CD4-positive, alpha-beta T cell (primary cell): ENCODE measurements at places on chromosomes 5 and 9.
A peak's percentile ranks its signal among the peaks of the same experiment; 100 is the strongest.

DNA sequence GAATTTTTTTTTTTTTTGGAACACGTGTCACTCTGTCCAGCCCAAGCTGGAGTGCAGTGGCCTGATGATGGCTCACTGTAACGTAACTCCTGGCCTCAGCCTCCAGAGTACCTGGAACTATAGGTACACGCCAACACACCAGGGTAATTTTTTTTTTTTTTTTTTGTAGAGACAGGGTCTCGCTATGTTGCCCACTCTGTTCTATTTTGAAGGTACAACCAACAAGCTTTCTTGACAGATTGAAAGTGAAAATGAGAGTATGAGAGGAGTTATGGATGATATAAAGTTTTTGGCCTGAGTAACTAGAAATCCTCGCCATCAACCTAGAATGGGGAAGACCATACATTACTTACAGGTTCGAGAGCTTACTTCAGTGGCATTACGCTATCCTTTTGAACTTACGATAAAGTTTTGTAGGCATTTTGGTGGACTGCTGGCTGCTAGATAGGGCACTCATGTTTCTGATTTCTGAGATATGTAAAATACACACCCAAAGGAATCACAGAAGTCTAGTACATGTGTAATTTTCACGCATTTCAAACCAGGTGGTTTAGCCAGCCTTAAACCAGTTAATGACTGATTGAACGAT is 806 bp upstream of the CDC42SE2 start:
- peaks cover 33% of the 10 kb centered on the region for H3K4me1 ChIP-seq
- no peaks in the 10 kb centered on the region for H3K27me3 ChIP-seq
- no peak for DNase-seq
- peaks cover 16% of the 10 kb centered on the region for H3K36me3 ChIP-seq

DNA sequence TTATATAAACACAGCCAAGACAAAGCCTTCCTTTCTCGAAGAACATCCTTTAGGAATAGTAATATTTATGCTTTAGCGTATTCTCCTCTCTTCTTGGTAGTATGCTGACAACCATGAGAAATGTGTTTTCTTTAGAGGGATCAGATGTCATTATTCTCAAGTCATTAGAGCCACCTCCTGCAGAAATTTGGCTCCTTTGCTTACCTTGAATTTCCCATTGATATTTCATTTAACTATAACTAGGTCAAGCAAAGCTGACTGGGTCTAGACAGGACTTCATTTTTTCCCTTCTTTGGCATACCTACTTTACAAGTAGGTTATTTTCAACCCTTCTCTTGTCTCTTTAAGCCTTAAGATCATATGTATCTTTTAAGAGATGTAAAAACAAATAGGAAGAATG is 50.3 kb downstream of the SPATA31D1 start:
- H3K4me1 ChIP-seq = no peaks in the 10 kb centered on the region
- DNase-seq = no peak

DNA sequence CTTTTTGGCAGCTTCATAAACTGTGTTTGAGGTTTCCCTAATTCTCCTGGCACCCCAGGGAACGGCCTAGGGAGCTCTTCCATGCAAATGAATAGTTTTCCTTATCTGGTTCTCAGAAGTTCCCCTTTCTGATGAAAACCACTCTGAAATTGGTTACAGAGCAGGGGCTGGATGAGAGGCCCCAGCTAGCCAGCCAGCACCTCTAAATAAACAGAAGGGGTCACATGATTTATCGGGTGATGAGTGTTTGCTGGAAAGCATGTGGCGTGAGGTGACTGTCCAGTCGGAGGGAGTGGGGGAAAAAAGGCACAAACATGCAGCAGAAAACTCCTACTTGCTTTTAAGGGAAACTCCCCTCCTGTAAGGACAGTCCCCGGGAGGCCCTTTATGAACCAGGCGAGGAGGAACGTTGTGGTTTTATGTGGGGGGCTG is 261.2 kb upstream of the ANKRD55 start:
- no peaks in the 10 kb centered on the region for H3K36me3 ChIP-seq
- H3K4me3 ChIP-seq = no peak overlapping the region
- no peak for DNase-seq
- peaks cover 18% of the 10 kb centered on the region for H3K4me1 ChIP-seq
- no peaks in the 10 kb centered on the region for H3K27me3 ChIP-seq

- DNase-seq = no peak
- peaks cover 30% of the 10 kb centered on the region for H3K36me3 ChIP-seq
- H3K4me1 ChIP-seq = no peaks in the 10 kb centered on the region
- no peak overlapping the region for H3K27ac ChIP-seq
- H3K4me3 ChIP-seq = no peak overlapping the region
Measured at GRCh38 chr5:76576996-76577395, 46.2 kb downstream of the F2RL2 start.

- no peaks in the 10 kb centered on the region for H3K27me3 ChIP-seq
- DNase-seq = peak; percentile 7
- no peaks in the 10 kb centered on the region for H3K36me3 ChIP-seq
Measured at GRCh38 chr5:128905568-128906110, 59.6 kb upstream of the SLC27A6 start.

GRCh38 chr5:126561908-126562307 is 33.1 kb downstream of the ALDH7A1 start:
- no peak overlapping the region for H3K4me3 ChIP-seq
- H3K27me3 ChIP-seq = no peaks in the 10 kb centered on the region
- H3K36me3 ChIP-seq = no peaks in the 10 kb centered on the region
- no peaks in the 10 kb centered on the region for H3K4me1 ChIP-seq
- no peak overlapping the region for H3K27ac ChIP-seq

GRCh38 chr9:27356446-27356845 is 59.5 kb upstream of the EQTN start:
- H3K4me3 ChIP-seq = no peak overlapping the region
- peaks cover 2% of the 10 kb centered on the region for H3K4me1 ChIP-seq
- H3K36me3 ChIP-seq = no peaks in the 10 kb centered on the region
- DNase-seq = no peak
- H3K27me3 ChIP-seq = no peaks in the 10 kb centered on the region
- H3K27ac ChIP-seq = no peak overlapping the region

GRCh38 chr5:38660194-38660668 is 103.8 kb upstream of the LIFR start:
- no peaks in the 10 kb centered on the region for H3K4me1 ChIP-seq
- H3K36me3 ChIP-seq = no peaks in the 10 kb centered on the region
- no peak overlapping the region for H3K27ac ChIP-seq
- H3K27me3 ChIP-seq = peaks cover 6% of the 10 kb centered on the region

GRCh38 chr5:73998489-73998888 is 372.5 kb downstream of the ARHGEF28 start:
- no peaks in the 10 kb centered on the region for H3K4me1 ChIP-seq
- H3K36me3 ChIP-seq = no peaks in the 10 kb centered on the region
- DNase-seq = no peak
- no peaks in the 10 kb centered on the region for H3K27me3 ChIP-seq
- H3K4me3 ChIP-seq = no peak overlapping the region

GRCh38 chr5:40396317-40396716 is 283.4 kb upstream of the PTGER4 start:
- peaks cover 2% of the 10 kb centered on the region for H3K4me1 ChIP-seq
- DNase-seq = no peak
- H3K27me3 ChIP-seq = no peaks in the 10 kb centered on the region
- H3K27ac ChIP-seq = no peak overlapping the region
- no peaks in the 10 kb centered on the region for H3K36me3 ChIP-seq

GRCh38 chr5:176658007-176658599 is 10.8 kb downstream of the TSPAN17 start:
- H3K36me3 ChIP-seq = peaks cover 8% of the 10 kb centered on the region
- H3K27me3 ChIP-seq = no peaks in the 10 kb centered on the region
- H3K4me3 ChIP-seq = no peak overlapping the region

GRCh38 chr5:415928-416635 is 26.9 kb upstream of the EXOC3 start:
- H3K36me3 ChIP-seq = no peaks in the 10 kb centered on the region
- H3K27me3 ChIP-seq = no peaks in the 10 kb centered on the region
- H3K4me3 ChIP-seq = no peak overlapping the region
- no peak for DNase-seq
- no peak overlapping the region for H3K27ac ChIP-seq

DNA sequence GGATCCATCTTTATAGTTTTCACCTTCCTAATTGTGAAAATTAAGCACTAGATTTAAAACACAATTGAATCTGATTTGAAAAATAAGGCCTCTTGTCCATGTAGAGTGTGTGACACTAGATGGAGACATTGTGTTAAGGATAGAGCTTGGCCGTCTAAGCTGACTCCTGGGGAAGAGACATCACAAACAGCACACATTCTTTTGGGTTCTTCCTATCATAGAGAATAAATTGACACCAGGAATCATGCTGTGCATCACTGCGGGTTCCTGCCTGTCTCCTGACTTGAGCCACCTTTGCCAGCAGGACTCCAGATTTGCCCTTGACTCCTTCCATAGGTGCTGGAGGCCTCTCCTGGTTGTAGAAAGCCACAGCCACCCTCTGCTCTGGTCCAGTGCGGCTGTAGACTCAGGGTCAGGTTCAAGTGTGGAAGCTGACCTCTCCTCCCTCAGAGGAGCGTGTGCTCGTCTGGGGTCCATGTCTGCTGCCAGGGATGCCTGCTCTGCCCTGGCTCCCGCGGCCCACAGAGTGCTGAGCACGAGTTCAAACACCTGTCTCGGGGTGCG is 11.2 kb downstream of the ROPN1L start:
- peak; percentile 73 for DNase-seq
- H3K4me3 ChIP-seq = no peak overlapping the region
- H3K4me1 ChIP-seq = peaks cover 3% of the 10 kb centered on the region
- H3K36me3 ChIP-seq = no peaks in the 10 kb centered on the region
- H3K27me3 ChIP-seq = no peaks in the 10 kb centered on the region
- no peak overlapping the region for H3K27ac ChIP-seq

GRCh38 chr5:134139891-134140469 is 25.5 kb downstream of the TCF7 start:
- no peak for DNase-seq
- no peak overlapping the region for H3K4me3 ChIP-seq
- no peaks in the 10 kb centered on the region for H3K27me3 ChIP-seq
- peaks cover 97% of the 10 kb centered on the region for H3K36me3 ChIP-seq

DNA sequence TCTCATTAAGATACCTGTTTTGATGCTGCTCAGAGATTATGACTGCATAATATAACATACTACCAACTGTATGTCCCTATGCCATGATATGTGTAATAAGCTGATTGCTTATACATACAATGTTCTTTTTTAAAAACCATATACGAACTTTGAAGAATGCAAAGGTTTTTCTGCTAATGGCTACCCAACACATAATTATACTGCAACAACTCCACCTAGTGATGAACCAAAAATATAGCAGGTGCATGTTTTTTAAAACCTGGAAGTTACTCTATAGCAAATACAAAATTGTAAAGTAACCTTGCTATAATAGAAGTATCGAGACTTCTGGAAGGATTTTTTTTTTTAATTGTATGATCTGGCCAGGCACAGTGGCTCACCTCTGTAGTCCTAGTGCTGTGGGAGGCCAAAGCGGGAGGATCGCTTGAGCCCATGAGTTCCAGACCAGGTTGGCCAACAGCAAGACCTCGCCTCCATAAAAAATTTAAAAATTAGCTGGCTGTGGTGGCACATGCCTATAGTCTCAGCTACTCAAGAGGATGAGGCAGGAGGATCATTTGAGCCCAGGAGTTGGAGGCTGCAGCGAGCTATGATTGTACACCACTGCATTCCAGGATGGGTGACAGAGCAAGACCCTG is 49.1 kb downstream of the HOMER1 start:
- H3K27me3 ChIP-seq = no peaks in the 10 kb centered on the region
- H3K36me3 ChIP-seq = no peaks in the 10 kb centered on the region
- DNase-seq = no peak
- H3K27ac ChIP-seq = no peak overlapping the region
- H3K4me3 ChIP-seq = no peak overlapping the region
- no peaks in the 10 kb centered on the region for H3K4me1 ChIP-seq

DNA sequence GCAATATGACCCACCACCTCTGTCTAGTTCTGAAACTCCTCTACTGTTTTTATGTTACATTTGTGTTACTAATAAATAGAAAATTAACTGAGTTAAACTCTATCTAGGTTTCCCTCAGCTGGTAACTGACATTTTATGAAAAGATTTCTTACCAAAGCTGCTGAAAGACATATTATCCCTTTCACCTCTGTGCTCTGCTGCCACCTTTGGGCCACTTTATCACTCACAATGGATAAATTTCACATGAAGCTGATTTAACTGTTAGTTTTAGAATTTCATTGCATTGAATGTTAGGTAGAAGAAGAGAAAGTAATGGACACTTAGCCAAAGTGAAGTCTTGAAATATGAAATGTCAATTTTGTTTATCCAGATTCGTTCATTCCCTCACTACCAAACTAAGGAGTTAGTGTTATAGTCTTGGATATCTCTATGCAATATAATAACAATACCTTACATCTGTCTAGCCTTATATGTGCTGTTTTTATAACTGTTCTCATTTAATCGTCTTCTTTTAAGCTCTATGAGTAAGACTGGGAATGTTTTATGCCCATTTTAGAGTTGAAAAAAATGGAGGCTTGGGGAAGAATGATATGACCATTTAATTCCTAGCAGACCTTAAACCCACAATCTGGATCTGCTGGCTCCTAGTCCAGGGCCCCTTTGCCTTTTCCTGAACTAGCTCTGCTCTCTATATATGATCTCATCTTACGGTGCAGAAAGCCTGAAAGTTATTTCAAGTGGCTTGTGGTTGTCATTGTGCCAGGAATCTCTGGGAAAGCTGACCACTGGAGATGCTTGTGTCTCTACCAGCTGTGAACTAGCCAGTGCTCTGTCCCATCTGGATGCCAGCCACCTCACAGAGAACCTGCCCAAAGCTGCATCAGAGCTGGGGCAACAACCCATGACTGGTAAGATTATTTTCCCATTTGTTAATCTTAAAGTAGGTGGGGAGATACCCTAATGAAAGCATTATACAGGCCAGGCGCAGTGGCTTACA is 97.1 kb downstream of the GOLPH3 start:
- no peak overlapping the region for H3K4me3 ChIP-seq
- H3K36me3 ChIP-seq = no peaks in the 10 kb centered on the region
- peak; percentile 20 for DNase-seq

GRCh38 chr5:26143259-26143658 is 895.1 kb downstream of the CDH9 start:
- H3K4me1 ChIP-seq = no peaks in the 10 kb centered on the region
- no peaks in the 10 kb centered on the region for H3K27me3 ChIP-seq
- no peaks in the 10 kb centered on the region for H3K36me3 ChIP-seq
- H3K27ac ChIP-seq = no peak overlapping the region

GRCh38 chr5:38872826-38873225 is 27.0 kb downstream of the OSMR start:
- no peak overlapping the region for H3K4me3 ChIP-seq
- no peak for DNase-seq
- H3K27me3 ChIP-seq = peaks cover 28% of the 10 kb centered on the region
- H3K27ac ChIP-seq = no peak overlapping the region

DNA sequence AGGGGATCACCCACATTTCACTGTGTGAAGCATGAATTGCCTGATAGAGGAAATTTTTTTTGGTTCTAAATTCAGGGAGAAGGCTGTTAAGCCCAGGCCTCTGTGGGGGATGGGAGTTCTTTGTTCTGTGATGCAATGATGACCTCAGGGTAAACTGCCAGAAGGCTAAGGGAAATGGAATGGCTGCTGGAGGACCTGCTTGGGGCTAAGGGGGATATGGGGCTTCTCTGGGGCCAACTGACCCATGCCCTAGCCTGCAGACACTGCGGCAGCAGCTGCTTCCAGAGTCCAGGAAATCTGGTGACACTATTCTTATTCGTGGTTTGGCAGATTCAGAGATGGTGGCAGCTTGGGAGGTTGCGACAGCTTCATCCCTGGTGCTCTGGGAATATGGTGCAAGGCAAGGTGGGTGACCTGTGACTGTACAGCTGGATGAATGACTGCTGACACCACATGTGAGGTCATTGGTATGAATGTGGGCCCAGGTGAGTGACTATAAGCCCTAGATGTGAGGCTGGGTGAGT is 30.3 kb downstream of the VCP start:
- no peak overlapping the region for H3K27ac ChIP-seq
- no peaks in the 10 kb centered on the region for H3K27me3 ChIP-seq
- H3K36me3 ChIP-seq = peaks cover 29% of the 10 kb centered on the region
- H3K4me3 ChIP-seq = no peak overlapping the region
